GM20000 (cell line): ENCODE measurements at places on chromosomes 4 and X.

GRCh38 chr4:41185614-41186592 is 28.4 kb downstream of the APBB2 start:
- no peak for DNase-seq

DNA sequence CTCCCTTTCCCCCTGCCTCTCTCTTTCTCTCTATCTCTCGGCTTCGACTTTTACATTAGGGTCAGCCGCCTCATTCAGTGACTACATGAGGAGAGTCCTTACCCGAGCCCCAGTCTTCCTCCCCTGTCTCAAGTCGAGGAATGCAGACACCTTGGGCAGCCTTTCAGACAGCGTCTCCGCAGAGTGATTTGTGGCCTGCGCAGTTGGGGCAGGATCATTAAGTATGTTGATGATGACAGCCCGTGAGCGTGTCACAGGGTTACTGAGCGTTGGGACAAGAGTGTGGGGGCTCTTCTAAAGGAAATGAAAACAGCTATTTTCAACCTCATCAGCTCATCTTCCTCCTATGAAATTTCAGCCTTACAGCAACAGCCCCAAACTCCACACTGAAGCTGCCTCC is 312.1 kb upstream of the GATB start:
- DNase-seq: no peak

GRCh38 chrX:118225711-118226428 is 109.3 kb upstream of the KLHL13 start:
- peak; percentile 25 for DNase-seq

DNA sequence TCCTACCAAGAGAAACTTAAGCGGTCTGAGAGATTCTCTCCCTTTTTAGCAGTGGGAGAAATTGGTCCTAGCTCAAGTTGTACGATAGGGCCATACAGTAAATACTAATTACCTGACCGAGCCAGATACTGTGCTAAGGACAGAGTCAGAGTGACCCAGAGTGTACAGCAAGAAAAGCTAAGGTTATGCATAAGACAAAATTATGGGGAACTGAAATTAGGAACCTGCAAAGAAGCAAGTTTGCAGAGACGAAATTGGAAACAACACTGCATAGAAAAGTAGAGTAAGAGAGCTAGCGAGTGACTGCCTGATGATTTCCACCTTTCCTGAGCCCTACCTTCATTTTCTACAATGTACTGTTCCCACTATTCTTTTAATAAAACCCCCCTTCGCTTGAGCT is 278.1 kb downstream of the NKX6-1 start:
- no peak for DNase-seq

DNA sequence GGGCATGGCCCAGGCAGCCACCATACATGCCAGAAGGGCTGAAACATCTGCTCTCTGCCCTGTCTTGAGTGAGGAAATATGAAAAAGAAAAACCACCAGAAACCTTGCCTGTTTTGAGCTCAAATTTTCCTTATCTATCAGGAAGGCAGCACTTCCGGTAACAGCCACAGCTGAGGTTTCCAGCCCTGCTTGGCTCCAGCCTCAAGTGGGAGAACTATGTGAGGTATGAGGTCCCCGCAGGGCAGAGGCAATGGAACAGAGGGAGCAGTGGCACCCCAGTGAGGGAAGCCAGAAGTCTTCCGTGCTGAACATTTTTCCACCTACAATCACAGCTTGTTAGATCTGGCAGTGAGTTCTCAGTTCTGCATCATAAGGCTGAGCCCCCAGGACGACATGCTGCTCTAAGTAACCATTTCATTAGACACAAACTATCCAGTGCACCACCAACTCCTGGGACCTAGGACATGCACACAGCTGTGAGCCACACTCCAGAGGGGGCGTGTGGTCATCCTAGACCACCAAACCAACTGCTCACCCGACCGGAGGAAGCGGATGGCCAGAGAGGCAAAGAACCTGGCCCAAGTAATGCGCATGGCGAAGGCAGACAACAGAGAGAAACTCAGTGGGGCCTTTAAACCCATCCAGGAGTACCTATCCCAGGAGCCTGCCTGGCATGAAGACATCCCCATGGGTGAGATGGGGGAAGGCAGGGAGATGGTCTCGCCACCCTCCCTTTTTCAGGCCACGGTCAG is 22.6 kb downstream of the WDR1 start:
- DNase-seq: no peak

- no peak for DNase-seq
These were observed 8.3 kb downstream of the MAGEA11 start for GRCh38 chrX:149720021-149720689.

GRCh38 chrX:137353404-137353803 is 212.5 kb upstream of the ZIC3 start:
- peak; percentile 1 for DNase-seq

DNA sequence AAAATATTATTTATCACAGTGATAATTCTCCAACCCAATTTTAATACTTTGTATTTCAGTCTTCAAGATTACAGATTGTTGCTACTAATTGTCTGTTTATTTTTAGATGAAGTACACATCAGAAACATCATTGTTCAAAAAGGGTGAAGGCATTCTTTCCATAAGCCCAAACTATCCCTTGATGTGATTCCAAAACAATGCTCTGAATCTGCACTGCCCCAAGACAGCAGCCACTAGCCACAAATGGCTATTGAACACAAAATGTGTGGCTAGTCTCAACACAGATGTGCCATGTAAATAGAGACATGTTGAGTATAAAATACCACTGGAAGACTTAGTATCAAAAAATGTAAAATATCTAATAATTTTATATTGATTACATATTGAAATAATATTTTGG is 150.7 kb upstream of the MAB21L2 start:
- DNase-seq: no peak

GRCh38 chr4:98851806-98852205 is 77.1 kb downstream of the EIF4E start:
- DNase-seq: no peak
